T-helper 2 cell treated with Interferon-gamma antibody and Interleukin-4, amounts not matched to agents 5 μg/mL and 100 μg/mL, for 36 hours (primary cell): ENCODE measurements at places on chromosomes 7 and 10.
A peak's percentile ranks its signal among the peaks of the same experiment; 100 is the strongest.

- DNase-seq: peak; percentile 66
Observed at GRCh38 chr10:69088801-69089501, 1.0 kb downstream of the SRGN start.

GRCh38 chr7:55478700-55479099 is 93.6 kb downstream of the VOPP1 start:
- DNase-seq: no peak

DNA sequence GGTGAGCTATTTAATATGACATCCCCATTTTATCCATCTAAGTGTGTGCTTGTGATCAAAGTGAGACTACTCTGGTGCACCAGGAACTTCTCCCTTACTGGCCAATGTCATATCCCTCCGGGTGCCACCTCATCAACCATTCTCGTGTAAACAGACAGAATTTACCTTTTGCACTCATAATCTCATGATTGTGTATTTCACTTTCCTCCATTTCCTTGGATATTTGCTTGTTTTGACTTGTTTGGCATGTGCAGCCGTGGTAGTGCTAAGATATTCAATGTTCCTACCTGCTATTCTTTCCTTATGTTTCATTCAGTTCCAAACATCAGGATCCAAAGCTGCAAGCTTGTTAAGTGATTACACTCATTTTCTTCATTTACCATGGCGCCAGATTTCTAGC is 280.5 kb upstream of the SP8 start:
- no peak for DNase-seq

DNA sequence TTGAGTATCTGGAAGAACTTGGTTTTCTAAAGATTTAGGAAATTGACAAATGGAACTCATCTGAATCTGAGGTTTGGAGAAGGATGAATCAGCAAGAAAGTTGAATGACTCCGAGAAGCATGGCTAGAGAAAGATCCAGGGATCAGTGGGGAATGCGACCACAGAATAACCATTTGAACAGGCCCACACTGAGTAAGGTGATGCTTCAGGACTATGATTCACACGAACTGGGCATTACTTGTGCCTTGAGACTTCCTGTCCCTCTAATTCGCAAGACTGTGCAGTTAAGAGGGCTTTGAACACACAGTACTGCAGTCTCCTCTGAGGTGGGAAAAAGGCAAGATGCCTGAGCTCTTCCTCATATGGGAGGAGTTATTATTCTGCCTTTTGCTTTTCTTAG is 395.5 kb upstream of the POM121L12 start:
- DNase-seq: no peak

- no peak for DNase-seq
Observed at GRCh38 chr10:42551582-42552187, 86.7 kb downstream of the ZNF33B start.

- peak; percentile 49 for DNase-seq
Observed at GRCh38 chr10:95246582-95247051, 44.2 kb downstream of the PDLIM1 start.

GRCh38 chr10:131670341-131670740 is 230.5 kb upstream of the PPP2R2D start:
- DNase-seq: no peak

DNA sequence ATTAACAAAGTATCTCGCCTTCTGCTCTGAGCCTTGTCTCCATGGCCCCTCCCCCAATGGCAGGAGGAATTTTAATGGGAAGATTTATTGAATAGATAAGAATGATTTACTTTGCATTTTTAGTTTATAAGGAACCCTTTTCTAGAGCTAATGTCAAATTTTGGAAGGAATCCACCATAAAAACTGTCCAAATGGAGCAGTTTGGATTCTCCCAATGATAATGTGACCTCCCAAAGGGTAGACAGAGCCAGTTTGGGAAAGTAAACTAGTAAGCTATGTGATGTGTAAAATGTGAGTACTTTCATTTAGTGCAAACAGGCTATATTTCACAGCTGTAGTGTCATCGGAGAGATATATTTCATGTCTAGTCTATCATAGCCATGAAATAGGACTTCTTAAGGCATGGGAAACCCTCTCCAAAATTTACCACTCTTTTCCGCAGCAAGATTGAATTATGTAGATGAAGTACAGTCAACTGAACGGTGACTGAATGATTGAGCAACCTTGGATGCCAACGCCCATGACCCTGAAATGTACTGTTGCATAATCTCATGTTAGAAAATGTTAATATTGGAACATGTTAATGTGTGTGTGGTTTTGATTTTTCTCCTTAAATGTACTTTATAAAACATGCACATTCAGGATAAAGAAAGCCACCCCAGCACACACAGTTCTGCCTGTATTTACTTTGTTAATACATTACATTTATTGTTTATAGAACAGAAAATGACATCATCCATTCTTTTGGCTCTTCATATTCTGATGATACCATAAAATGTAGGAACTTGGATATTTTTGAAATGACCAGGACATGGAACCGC is 140.6 kb downstream of the NRP1 start:
- no peak for DNase-seq

DNA sequence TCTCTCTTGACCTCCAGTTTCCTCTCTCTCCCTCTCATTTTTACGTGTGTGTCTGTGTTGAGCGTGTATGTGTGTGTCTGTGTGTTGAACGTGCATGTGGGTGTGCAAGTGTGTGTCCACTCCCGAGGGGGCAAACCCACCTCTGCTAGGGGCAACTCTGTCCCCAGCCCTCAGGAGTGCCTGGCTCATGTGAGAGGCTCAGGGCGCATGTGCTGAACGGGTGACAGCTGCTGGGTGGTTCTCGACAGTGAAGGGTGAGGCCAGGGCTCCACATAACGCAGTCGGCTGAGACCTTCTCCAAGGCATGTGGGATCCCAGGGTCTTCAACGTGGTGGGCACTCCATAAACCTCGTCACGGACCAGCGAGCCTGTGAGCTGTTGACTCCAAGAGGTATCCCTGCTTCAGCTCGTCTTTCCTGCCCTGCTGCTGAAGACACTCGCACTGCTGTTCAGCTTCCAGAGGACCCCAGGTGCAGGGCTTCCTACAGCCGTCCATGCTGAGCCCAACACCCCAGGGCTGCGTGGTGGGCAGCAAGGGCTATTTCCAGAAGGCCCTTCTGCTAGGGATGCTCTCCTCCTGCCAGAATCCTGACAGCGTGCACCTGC is 361.6 kb upstream of the SHH start:
- no peak for DNase-seq

- DNase-seq: no peak
Observed at GRCh38 chr10:3716093-3716492, 68.9 kb downstream of the KLF6 start.

DNA sequence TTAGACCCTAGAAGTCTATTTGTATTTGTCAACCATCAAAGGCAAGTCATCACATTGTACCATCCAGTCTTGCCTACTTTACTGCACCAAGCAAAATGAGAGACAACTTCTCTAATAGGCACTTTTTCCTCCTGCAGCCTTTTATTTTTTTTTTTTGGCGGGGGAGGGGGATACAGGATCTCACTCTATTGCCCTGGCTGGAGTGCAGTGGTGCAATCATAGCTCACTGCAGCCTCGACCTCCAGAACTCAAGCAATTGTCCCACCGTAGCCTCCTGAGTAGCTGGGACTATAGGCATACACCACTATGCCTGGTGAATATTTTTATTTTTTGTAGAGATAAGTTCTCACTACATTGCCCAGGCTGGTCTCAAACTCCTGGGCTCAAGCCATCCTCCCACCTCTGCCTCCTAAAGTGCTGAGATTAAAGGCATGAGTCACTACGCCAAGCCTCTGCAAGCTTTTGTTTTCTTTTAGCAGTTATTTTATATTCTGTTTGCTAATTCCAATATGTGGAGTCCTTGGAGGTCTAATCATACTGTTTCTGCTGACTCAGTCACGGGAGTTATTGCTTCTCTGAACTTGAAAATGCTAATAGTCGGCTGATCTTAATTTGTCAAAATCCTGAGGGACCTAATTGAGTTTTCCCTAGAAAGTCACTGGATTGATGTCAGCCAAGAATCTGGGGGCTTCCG is 14.2 kb downstream of the KPNA7 start:
- no peak for DNase-seq

GRCh38 chr7:159210581-159211235 is 66.0 kb upstream of the VIPR2 start:
- DNase-seq: no peak

DNA sequence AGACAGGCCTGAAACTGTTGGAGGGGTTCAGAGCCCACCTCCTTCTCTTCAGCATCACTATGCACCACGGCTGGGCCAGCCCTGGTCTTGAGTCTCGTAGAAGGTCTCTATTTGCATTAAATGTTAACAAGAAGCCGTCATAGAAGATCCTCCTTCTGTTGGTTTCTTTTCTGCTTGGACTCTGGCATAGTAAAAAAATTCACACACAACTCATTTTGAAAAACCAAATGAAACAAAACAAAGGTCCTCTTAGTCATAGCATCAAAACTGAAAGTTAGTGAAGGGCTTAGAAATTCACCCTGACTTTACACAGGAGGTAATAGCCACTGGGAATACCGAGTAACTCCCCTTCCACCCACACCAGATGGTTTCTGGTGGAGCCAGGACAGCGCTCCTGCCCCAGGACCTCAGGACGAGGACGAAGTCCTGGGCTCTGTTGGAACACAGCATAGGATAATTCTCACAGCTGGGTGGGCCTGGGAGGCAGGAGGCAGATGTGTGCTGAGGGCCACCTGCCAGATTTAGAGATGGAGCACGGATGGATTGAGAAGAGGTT is 248.4 kb upstream of the KLF6 start:
- peak; percentile 35 for DNase-seq

DNA sequence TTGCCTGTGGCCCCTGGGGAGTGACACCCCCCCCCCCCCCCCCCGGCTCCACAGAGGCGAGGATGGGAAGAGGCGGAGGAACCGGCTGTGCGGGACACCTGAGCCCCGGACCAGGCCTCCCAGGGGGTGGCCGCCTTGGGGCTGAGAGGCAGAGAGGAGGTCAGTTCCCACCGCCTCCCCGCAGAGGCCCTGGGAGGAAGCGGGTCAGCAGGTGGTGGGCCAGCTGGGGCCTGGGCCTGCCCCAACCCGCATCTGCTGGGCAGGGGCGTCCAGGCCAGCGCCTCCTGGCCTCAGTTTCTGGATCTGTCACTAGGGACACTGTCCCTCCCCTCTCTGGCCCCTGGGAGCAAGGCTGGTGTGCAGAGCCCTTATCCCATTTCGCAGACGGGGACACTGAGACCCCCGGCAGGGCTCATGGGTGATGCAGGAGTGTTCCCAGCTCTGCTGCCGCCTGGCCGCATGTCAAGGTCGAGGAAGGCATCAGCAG is 14.6 kb upstream of the LFNG start:
- no peak for DNase-seq

GRCh38 chr10:84164442-84164841 is 9.2 kb upstream of the GPR15LG start:
- DNase-seq: no peak

GRCh38 chr7:140643416-140643815 is 2.8 kb upstream of the DENND2A start:
- no peak for DNase-seq

DNA sequence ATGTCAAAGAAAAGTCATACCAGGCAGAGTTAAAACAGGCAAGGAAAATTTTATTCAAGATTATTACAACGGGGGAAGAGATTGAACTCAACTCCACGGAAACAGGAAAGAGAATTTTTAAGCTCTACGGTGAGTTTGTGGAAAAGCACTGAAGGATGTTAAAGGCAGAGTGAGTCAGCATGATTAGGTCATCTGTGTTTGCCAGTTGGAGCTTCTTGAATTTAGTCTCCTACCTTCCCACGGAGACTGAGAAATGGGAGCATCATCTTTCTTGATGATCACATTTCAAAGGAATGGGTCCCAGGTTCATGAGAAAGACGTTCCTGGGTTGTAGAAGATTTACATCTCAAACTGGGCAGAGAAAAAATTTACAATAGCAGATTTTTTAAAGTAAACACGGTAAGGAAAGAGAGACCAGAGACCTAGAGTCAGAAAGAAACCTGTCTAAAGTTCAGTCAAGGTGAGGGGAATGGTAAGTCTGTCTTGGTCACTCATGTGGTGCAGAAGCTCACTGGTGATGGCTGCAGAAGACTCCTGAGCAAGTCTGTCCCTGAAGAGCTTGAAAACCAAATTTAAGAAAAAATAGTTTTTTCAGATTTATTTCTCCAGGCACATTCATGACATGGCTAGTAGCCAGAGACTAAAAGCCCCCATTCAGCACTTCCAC is 516.9 kb upstream of the LRRN3 start:
- DNase-seq: no peak

GRCh38 chr10:60564475-60564874 is 174.8 kb upstream of the ANK3 start:
- DNase-seq: no peak

GRCh38 chr7:69631131-69631530 is 32.9 kb downstream of the AUTS2 start:
- no peak for DNase-seq

GRCh38 chr7:134454277-134454676 is 4.6 kb downstream of the AKR1B1 start:
- no peak for DNase-seq

DNA sequence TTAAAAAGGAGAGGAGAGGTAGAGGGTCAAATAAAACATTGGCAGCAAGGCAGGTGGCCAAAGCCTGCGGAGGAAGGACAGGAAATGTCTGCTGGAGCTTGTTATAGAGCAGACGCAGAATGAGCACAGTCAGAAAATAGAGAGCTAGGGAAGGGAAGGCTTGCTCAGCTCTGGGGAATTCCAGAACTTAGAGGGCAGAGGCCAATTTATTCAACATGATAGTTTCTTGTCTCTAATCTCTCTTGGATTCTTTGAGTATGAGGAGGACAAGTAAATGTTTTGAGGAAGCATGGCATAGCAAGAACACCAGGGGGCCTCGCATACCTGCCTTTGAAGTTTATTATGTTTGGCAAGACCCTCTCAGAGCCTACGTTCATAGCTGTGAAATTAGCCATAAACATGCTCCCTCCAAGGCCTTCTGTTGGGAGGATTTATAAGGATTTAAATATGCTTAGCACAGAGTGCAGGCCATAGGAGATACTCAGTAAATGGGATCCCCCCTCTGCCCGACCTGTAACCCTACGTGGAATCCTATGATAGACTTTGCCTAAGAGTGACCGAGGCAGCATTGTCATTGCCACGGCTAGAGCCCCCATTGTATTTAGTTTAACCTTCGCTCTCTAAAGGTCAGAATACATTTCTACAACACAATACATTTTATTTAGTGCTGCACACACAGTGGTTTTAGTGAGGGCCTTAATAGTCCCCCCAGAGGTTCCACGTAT is 293.9 kb downstream of the CCDC3 start:
- DNase-seq: peak; percentile 31

- no peak for DNase-seq
Observed at GRCh38 chr10:89657302-89657701, 12.3 kb upstream of the PANK1 start.

DNA sequence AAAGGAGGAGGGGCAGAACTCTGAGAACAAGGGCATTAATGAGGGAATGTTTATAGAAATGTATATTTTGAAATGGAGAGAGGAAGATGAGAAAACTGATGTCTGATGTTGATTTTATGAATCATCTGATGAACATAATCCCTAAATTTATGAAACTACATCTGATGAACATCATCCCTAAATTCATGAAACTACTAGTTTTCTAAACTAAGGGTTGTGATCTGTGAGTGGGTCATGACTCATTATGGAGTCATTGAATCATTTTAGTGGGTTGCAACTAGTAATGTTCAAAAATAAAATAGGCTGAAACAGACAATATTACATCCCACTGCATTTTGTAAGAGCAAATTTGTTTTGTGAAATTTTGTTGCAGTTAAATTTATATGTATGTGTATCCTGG is 442.6 kb upstream of the TEX47 start:
- no peak for DNase-seq

- no peak for DNase-seq
Observed at GRCh38 chr10:14360961-14361360, 30.2 kb upstream of the FRMD4A start.

- no peak for DNase-seq
Observed at GRCh38 chr10:15227611-15228372, 59.3 kb upstream of the NMT2 start.
